ENCODE measurements at places on chromosomes 7 and 10.

DNA sequence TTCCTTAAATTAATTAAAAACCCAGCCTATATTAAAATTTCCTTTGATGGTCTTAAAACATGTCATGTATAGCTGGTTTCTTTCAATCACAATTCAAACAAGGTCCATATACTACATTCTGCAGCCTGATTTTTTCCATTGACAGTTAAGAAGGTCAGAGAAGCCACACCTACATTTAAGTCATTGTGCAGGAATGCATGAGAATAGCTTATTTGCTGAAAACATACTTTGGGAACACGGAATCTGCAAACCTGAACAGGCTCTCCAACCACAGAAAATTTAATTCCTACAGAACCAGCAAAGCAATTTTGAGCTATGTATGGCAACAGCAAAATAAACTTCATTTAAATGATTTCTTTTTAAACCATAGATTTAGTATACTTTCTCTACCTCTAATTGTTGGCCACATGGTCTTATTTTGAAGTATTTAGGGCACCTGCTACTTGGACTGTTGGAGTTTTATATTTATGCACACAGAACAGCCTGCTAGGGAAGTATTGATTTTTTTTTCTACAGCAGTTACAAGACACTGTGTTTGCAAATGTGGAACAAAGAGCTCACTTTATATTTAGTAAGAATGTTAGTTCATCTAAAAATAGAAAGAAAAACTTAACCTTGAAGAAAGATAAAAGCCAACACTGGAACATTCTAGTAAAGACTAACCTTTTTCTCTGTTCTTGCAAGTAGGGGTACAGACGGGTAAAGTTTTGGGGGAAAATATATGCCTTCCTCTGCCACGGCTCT lies 240.9 kb upstream of the IMMP2L start:
- no peak for DNase-seq

DNA sequence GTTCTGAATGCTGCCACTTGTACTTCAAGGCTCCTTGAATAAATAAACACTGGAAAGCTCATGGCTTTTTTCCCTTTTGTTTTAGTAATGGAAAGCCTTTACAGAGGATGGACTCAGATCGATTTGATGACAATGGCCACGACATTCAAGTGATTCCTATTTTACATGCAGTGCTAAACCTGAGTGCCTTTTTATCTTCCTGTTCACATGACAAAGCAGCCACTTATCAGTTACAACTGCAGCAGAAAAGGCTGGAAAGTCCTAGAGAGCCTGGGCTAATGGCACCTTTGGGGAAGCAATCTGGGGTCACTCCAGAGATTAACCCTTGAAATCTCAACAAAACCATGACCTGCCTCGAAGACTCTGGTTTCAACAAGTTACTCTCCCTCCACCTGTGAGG lies 249.0 kb upstream of the AUTS2 start:
- DNase-seq = no peak

DNA sequence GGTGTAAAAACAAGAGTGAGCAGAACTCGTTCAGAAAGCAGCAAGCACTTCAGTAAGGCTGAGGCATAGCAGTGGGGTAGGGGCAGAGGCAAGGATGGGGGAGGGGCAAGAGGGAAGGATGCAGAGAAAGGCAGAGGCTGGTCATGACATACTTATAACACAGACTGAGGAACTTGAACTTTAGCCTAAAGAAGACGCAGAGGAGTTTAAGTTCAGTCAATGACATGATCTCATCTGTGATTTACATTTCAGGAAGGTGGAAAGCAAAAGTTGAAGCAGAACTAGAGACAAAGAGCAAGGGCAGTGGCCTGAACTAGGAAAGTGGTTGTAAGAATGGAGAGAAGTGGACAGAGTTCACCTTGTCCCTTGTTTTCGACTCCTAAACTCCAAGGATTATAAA lies 15.8 kb downstream of the MACC1 start:
- DNase-seq = no peak

- DNase-seq = no peak
Measured at GRCh38 chr7:47622946-47623640, 41.2 kb upstream of the TNS3 start.

DNA sequence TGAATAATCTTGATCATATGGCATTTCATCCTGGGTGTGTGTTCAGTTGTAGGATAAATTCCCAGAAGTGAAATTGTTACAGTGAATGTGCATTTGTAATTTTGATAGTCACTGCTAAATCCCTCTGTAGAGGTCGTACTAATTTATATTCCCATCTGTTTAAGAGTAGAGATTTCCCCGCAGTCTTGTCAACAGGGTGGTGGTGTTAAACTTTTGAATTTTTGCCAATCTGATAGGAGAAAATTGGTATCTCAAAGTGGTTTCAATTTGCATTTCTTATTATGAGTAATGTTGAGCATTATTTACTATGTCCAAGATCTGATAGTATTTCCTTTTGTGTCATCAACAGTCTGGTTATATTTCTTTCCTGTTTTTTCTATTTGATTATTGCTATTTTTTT lies 101.7 kb downstream of the AUTS2 start:
- DNase-seq = no peak

DNA sequence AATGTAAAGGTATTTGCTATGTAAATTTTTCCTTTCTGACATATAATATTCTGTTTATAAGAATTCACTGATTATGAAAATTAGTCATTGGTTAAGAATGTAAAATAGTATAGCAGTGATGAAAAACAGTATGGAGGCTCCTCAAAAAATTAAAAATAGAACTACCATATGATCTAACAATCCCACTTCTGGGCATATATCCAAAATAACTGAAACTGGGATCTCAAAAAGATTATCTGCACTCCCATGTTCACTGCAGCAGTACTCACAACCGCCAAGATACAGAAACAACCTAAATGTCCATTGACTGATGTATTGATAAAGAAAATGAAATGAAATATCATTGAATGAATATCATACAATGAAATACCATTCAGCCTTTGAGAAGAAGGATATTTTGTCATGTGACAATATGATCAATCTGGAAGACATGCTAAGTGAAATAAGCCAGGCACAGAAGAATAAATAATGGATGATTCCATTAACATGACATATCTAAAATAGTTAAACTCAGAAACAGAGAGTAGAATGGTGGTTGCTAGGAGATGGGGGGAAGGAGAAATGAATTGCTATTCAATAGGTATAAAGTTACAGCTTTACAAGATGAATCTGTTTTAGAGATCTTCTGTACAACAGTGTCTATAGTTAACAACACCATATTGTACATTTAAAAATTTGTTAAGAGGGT lies 14.0 kb downstream of the C10orf88 start:
- no peak for DNase-seq

- DNase-seq = peak; percentile 73
Measured at GRCh38 chr7:151013733-151014497, 10.4 kb downstream of the ATG9B start.

- no peak for DNase-seq
Measured at GRCh38 chr10:59872892-59873463, 33.4 kb downstream of the CCDC6 start.

GRCh38 chr10:117865945-117866344 lies 180.8 kb downstream of the RAB11FIP2 start:
- DNase-seq = no peak

DNA sequence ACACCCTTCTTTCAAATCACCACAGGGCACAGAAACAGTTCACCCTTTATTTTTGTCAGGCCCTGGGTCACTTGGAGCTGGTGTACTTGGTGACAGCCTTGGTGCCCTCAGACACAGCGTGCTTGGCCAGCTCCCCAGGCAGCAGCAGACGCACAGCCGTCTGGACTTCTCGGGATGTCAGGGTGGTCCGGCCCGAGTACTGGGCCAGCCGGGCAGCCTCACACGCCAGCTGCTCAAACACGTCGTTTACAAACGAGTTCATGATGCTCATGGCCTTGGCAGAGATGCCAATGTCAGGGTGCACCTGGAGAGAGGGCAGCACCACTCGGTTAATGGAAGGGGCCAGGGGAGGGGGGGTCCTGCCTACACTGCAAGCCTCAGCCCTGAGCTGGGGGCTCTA lies 2.5 kb downstream of the H2BK1 start:
- DNase-seq = no peak

- DNase-seq = no peak
Measured at GRCh38 chr10:69760072-69760471, 41.6 kb upstream of the COL13A1 start.
